Epithelial cell of prostate (primary cell): ENCODE measurements at places on chromosomes 1 and 21.

DNA sequence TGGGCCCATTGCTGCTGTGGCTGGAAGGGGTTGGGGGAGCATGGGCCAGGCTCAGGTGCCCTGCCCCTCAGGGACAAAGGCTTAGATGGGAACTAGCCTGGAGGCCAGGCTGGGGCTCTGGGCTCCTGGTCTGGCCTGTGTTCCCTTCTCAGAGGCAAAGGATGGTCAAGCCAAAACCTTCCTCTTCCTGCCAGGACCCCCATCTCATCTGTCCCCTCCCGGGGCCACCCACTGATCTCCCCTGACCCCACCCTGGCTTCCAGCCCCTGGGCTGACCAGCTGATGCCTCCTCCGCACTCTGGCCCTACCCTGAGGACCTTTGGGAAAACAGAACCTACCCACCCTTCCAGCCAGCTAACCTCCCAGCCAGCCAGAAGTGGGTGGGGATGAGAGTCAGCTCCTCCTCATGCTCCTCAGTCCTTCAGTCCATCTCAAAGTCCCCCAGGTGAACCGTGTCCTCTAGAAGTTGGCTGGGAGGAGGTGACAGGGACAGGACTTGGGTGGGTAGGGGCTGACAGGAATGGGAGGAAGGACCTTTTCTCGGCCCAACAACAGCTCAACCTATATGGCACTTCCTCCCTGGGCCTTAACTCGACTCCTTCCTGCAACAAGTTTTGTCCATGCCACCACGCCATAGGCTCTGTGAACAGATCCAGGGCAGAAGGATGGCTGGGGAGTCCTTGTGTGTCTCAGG is 7.5 kb downstream of the PEAR1 start:
- DNase-seq = no peak

DNA sequence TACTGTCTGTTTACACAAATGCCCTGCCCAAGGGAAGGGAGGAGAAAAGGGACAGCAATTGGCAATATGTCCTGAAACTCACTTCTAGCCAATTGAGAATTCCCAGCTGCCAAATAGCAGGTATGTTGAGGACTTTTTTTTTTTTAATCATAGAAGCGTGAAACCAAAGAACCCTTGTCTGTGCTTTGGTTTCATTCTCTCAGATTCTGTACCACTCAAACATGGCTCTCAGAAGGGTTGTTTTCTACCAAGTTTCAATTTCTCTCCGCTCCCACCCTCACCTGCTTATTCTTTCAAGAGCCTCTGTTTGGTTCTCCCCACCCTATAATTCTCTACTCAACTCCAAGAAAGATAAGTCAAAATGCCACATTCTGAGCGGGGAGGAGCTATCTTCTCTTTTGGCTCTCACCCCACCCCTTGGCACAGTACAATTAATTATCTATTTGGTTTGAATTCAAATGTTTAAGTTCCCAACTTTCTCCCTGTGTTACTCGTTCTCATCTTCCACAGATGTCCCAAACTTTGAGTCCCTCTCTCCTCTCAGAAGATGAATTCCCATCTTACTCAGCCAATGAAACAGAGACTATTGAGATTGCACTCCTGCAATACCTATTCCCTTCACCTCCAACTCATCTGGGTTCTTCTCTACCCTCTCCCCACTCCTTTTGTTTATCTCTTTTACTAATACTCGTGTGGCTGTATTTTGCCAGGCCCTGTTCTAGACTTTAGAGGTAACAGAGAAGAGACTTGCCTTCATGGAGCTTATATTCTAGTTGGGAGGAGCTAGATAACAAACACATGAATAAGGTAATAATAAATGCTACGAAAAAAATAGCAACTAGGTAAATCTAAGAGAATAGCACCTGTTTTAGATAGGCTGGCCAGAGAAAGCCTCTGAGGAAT is 3.9 kb upstream of the TP53BP2 start:
- DNase-seq = no peak

GRCh38 chr1:234315091-234315541 is 58.1 kb upstream of the COA6 start:
- peak; percentile 31 for DNase-seq

GRCh38 chr1:89941110-89941766 is 53.7 kb upstream of the ZNF326 start:
- DNase-seq = no peak

DNA sequence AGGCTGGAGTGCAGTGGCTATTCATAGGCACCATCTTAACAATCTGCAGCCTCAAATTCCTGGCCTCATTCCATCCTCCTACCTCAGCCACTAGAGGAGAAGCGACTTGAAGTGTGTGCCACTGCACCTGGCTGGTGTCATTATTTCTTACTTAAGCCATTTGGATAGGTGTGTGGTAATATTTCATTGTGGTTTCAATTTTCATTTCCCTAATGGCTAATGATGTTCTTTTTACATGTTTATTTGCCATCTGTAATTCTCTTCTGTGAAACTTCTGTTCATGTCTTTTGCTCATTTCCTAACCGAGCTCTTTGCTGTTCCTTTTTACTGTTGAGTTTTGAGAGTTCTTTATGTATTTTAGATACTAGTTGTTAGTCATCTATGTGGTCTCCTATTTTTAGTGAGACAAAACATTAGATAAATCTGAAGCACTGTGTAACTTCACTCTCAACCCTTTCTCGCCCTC is 66.8 kb downstream of the SLC27A3 start:
- no peak for DNase-seq

DNA sequence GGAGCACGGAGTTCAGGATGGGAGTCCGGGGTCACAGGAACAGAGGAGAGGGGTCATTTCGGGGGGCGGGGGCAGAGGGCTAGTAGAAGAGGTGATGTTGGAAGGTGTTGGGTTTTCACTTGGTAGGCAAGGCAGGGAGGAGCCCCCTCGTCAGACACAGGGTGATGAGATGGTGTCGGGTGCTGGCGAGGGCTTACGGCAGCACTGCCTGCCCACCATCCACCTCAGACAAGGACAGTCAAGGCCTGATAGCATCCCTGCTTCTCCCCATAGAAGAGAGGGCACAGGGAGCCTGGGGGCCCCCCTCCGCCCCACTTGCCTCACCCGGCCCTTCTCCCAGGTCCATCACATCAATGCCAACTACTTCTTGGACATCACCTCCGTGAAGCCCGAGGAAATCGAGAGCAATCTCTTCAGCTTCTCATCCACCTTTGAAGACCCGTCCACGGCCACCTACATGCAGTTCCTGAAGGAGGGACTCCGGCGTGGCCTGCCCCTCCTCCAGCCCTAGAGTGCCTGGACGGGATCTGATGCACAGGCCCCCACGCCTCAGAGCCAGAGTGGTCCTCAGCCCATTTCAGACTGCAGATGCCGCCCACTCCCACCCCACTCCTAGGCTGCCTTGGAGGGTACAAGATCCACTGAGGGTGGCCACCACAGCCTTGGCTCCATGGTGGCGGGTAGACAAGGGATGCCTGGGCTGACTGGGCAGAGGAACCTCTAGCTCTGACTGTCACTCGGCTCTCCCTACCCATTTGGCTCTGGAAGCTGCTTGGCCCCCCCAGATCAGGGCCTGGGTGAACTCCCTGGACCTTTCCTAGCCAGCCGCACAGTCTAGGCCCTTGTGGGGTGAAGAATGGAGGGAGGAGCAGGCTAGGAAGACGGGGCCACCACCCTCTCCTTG is 4.3 kb upstream of the MTFR1L start:
- no peak for DNase-seq

- DNase-seq = no peak
These were observed 27.6 kb upstream of the CNN3 start for GRCh38 chr1:94954263-94955220.

DNA sequence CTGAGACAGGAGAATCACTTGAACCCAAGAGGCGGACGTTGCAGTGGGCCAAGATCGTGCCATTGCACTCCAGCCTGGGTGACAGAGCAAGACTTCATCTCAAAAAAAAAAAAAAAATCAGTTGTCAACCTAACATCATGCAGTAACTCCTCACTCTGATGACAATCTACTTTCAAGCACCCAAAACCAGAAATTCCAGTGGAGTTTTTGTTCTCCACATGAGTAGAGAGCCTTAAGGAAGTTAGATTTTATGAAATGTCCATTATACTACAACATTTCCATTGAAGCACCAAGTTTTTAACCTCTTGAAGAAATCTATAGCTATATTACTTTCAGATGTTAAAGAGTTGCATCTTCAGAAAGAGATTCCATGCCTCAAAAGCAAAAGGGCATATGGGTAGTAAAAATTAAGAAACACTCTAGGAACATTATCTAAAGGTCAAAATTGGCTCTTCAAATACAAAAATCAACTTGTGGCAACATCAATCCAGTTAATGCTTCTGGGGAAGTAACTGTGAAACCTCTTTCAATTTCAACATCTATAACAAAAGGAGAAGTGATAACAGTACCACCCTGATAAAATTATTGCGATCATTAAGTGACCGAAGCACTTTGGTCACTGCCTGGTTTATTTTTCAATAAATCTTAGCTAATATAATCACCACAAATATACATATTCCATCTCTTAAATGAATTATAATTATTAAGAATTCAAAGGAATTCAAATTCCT is 7.7 kb downstream of the LPGAT1 start:
- no peak for DNase-seq

DNA sequence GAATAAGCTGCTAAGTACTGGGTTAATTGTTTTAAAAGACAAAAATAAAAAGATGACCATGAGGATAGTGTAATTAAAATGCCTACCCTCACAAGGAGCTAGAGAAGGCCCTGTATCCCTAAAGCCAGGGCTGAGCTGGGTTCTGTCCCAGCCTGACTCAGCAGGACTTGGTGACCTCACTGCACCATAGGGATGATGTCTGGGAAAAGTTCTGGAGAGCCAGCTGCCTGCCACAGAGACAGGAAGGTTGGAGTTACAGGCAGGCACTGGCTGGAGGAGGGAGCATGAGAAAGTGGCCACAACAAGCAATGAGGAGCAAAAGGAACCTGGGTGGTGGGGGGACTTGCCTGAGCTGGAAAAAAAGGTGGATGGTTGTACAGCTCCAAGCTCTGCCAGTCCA is 5.7 kb upstream of the TNR start:
- DNase-seq = no peak

GRCh38 chr21:38788275-38788905 is 17.3 kb upstream of the ETS2 start:
- no peak for DNase-seq

- no peak for DNase-seq
These were observed 13.9 kb upstream of the EDN2 start for GRCh38 chr1:41498391-41498790.

GRCh38 chr1:156248323-156248683 is 447 bp upstream of the PAQR6 start:
- DNase-seq = no peak

- DNase-seq = no peak
These were observed 14.8 kb upstream of the NFIA start for GRCh38 chr1:61067446-61068019.

DNA sequence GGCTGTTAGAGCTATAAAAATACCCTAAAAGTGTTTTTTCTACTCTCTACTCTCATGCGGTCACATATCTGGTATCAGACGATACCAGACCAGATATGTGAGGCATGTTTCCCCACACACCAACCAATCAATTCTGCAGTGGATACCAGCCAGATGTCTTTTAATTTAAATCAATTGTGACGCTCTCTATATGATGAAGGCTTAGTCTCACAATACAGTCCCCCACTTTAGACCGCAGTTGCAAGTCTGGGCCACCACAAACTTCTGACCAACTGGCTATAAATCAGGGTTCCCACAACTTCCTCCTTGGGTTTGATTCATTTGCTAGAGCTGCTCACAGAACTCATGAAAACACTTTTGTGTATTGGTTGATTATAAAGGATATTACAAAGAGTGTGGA is 586.1 kb upstream of the ZP4 start:
- DNase-seq = no peak

DNA sequence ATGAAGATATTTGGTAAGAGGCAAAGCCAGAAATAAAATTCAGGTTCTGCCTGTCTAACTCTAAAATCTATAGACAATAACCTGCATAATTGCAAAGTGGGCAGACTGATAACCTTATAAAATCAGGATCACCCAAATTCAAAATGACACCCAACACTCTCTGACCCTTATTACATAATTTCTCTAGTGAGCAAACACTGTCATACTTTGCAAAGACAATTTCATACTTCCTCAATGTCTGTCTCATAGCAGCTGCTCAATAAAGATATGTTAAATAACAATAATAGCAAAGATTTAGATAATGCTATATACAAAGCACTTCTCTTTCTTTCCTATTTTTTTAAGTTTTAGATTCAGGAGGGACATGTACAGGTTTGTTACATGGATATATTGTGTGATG is 118.5 kb downstream of the UCHL5 start:
- no peak for DNase-seq

GRCh38 chr21:34684174-34684876 is 15.5 kb downstream of the CLIC6 start:
- DNase-seq = no peak

DNA sequence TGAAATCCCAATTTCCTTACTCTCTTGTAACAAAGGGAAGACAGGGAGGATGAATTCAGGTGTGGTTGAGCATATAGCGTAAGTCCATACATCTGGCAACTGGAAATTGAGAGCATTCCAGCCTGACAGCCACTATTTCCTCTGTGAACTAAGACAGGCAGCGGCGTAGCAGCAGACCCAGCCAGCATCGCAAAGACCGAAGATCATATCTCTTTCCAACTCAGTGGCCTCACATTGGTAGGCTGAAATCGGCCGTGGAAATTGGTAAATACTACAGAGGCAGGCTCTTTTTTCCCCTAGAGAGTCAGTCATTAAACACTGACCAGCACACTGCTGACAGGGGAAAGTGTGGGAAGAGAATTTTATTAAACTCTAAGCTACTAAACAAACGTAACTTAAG is 43.4 kb downstream of the TARBP1 start:
- DNase-seq = no peak

DNA sequence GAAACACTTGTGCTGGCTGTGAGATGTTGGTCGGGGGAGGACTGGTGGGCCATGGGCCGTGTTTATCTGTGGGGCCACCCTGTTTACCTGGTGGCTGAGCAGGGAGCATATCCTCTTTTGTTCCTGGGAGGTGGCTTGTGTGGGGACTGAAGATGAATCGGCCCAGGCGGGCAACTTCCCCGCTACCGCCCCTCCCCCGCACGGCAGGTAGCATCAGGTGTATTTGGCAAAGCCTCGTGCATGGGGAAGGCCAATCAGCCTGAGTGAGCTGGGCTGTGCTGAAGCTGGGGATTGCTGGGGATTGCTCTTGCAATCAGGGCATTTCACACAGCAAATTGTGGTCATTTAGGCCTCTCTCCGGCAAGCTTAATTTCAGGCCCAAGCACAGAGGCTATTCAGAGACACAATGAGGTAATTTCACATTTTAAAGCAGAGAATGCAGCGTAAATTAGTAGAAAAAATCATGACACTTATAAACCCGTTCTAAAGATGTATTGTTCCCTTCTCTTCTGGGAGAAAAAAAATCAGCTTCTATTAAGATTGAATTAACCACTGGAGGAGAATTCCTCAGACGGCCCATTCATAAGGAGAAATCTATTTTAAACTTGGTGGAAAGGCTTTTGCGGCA is 197.7 kb upstream of the POU3F1 start:
- no peak for DNase-seq

DNA sequence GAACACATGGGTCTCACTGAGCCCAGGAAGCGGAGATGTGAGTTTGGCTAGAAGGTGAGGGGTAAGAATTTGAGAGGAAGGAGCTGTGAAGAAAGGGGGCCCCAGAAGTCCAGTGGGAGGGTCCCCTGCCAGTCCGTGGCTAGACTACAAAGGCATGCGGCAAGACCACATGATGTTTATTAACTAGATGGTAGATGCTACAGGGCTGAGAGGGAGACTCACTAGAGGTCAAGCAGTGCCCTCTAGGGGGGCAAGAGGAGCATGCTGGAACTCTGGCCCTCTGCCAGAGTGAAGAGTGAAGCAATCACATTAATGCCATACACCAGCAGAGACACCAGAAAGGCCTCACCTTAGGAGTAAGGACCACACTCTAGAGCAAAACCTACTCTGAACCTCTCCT is 12.2 kb downstream of the KIAA0319L start:
- DNase-seq = no peak
